ENCODE measurements at places on chromosomes 2 and 18.
A peak's percentile ranks its signal among the peaks of the same experiment; 100 is the strongest.

GRCh38 chr2:96787411-96787810, 26.7 kb downstream of the CNNM4 start:
- DNase-seq = no peak

DNA sequence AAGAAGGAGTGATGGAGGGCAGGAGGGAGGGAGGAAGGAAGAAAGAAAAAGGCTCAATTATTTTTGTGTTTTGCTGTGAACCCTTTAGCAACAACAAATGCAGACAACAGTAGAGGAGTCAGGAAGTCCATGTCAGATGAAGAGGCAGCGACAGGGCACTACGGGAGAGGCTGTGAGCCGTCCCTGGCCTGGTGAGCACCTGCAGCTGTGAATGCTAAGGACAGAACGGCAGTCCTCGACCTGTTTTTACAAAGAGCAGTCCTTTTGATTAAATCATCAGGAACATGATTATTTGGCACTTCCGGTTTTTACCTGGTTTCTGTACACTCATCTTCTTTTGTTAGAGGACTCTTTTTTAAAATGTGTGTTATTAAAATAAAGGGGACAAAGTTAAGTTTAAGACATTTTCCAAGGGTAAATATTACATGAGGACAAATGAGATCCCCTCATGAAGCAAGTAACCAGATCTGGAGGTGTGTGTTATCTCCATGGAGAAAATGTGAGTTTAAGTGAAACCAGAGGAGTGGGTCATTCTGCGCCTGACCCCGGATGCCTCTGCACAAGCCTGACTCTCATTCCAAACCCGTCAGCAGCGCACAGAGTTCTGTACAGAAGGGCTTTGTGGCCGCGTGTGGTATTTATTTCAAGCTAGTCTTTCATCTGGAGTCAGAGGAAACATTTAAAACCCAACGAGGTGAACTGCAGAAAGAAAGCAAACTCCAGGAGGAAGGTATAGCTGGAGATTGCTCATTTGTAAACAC, 492.5 kb downstream of the SOX11 start:
- no peak for DNase-seq

- DNase-seq = no peak
Measured at GRCh38 chr2:183505911-183506310, 381.7 kb downstream of the NUP35 start.

DNA sequence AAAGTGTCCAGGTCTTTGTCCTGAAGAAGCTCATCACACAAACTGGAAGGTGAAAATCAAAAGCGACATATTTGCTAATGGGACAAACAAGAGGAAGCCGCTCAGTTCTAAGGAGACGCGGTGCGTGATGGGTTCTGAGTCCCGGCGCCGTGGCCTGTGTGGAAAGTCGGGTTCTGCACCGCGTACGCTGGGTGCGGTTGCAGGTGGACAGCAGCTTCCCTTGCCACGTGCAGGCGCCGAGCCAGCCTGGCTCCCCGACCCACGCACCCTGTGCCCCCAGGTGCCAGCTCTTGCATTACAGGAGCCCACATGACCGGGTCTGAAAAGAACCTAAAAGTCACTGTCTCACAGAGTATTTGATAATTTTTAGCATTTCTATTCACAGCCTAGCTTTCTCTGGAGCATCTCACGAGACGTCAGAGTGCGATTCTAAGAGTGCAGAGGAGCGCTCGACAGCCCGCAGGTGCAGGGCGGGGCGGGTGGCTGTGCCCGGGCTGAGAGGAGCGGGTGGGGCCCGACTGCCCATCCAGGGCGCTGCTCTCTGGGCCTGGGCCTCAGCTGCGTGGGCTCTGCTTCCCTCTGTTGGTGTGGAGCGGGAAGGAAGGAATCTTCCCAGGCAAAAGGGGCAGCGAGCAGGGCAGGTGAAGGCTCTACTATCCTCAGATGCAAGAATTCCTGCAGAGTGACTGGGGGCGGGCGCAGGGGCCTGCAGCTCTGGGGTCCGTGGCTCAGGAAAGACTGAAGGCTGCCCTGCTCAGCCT, 39.4 kb downstream of the MYT1L start:
- DNase-seq = peak; percentile 33

GRCh38 chr2:147630585-147630984, 214.2 kb upstream of the ACVR2A start:
- DNase-seq = no peak

DNA sequence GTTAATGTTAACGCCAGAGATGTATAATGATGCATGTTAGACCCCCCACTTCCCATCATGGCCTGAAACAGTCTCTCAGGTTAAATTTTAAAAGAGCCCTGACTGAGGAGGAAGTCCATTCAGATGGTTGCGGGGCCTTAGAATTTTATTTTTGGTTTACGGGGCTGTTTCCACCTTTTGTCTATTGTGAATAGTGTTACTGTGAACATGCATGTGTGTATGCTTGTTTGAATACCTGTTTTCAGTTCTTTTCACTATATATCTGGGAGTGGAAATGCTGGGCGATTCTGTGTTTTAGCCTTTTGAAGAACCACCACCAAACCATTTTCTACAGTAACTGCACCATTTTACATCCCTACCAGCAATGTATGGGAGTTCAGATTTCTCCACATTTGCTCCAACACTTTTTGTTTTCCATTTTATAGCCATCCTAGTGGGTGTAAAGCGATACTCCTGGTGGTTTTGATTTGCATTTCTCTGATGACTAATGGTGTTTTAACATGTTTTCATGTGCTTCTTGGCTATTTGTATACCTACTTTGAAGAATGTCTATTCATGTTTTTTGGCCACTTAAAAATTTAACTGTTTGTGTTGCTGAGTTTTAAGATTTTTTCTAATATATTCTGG, 133.0 kb downstream of the MYO3B start:
- DNase-seq = no peak

DNA sequence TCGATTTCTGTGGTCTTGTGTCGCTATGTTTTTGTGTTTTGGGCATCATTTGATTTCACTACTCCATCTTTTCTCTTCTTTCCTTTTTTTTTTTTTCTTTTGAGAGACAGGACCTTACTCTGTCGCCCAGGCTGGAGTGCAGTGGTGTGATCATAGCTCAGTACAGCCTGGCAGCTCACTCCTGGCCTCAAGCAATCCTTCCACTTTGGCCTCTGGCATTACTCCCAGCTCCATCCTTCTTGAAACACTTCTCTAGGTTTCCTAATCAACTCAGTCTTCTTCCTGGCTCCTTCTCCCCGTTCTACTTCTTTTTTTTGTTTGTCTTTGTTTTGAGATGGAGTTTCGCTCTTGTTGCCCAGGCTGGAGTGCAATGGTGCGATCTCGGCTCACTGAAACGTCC, 26.5 kb downstream of the TCF23 start:
- DNase-seq = no peak

DNA sequence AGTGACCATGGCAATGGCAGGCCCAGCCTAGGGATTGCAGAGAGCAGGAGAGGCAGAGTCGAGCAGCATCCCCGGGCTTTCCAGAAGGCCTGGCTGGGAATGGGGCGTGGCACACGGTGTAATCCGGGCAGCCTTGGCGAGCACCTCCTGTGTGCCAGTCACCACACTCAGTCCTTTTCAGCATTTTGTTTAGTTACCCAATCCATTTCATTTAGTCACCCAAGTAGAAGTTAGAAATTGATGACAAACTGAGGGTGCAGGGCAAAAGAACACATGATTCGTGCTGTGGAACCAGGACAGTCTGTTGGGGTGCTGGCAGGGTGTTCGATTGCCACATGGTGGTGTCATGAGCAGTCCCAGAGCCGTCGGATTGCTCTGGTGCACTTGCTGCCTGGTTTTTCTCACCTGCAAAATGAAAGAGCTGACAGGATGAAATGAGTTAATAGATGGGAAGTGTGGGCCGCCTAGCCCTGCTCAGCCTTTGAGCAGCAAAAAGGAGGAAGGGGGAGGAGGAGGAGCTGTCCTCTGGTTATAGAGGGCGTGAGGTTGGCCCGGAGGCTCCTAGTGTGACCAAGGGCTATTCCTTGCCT, 299.4 kb downstream of the AGAP1 start:
- DNase-seq = no peak

DNA sequence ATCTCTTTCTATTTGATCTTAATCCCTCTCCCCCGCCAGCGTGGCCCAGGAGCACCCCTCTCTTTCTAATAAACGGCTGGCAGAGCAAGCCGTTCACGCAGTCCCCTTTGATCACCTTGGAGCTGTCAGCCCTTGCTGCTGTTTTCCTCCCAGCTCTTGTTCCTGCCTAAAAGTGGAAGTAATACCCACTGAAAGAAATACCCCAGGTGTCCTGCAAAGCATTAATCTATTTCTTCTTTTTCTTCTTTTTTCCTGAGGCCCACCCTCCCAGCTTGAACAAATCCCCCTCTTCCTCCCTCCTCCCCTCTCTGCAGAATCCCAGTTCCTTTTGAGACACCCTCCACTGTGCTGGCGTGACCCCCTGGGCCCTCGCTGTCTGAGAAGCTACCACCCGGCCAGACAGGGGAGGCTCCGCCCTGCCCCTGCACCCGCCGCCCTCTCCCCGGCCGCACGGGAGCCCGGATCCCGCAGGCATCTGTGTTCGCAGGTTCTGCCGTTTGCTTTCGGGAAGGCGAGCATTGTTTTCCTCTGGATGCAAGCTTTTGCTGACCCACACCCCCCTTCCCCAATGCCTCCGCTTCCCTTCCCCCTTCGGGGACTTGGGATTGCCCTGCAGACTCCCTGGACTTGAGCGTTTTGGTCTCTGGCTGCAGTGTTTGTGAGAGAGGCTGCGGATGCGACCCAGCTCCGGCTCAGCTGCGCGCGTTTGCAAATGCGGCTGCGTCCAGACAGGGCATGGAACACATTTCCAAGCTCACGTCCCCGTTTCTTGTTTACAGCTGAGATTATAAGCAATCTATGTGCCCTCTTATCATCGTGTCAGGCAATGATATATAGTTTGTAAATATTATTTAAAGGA, 631.5 kb downstream of the NYAP2 start:
- peak; percentile 76 for DNase-seq

DNA sequence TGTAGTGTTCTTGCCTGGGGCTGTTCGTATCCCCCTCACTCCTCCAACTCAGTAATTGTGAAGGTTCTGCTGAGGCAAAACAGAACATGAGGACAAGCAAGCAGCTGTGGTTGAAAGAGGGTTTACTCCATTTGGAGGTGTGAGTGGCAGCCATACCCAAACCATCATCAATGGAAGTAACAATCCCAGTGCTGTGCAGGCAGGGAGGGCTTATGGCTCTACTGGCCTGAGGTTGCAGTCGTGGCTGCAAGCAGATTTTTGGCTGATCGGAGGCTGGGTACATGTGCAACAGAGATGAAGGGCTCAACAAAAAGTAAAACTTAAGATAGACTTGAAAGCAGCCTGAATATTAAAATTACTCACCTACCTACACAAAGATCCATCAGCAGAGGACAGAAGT, 13.2 kb downstream of the SRSF7 start:
- no peak for DNase-seq

DNA sequence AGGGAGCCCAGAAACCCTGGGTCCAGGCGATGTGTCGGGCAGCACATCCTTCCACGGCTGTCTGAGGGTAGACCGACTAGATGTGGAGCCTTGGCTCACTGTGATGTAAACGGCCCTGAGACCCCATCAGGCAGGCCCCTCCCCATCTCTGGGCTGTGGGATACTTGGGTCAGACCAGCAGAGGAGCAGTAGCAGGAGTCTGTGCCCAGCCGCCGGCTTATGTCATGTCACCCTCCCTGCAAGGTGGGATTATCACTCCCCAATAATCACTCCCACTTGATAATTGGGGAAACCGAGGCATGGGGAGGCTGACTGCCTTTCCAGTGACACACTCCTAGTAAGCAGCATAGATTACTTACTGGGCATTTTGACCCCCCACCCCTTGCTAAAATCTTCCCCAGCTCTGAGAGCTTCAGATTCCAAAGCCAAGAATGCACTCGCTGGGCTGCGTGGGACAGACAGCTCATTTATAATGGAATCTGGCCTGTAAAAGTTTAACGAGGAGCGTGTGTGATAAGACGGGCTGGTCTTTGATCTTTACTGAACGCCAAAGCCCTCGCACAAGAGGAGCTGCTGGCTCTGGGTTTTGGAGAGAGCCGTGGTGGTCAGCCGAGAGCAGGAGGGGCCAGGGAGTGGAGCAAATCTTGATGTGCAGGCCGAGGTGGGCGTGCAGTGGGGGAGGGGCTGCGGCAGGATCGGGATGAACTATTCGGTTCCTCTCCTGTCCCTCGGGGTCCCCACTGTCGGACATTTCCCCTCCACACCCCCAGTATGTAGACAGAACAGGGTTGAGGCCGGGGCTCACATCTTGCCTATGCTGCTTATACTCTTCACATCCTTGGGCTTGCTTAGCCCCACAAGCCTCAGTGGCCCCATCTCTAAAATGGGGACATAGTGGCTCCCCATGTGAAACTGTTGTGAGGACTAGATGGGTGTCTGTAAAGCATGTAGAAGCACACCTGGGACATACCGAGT, 200.0 kb downstream of the GLI2 start:
- no peak for DNase-seq

- DNase-seq = no peak
Measured at GRCh38 chr18:11872479-11873136, 21.4 kb downstream of the CHMP1B start.
